ENCODE measurements at places on chromosomes 4 and X.

- DNase-seq, result no peak
These were observed 3.9 kb upstream of the FAM9C start for GRCh38 chrX:13048280-13048679.

DNA sequence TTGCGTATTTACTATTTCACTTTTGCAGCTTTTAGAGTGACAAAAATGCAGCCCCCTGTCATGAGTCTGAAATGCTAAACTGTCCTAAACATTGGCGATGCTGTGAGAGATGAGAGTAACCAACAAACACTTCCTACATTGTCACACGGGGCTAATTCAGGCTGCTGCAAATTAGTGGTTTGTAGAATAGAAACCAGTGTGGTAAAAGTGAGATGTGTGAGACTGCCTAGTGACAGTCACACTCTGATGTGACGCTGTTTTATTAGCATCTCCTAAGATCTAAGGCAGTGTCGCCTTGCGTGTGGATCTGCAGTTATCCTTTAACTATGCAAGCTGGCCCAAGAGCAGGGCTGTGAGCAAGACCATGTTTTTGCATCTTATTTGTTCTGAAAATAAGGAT, 800.2 kb upstream of the TENM3 start:
- no peak for DNase-seq

DNA sequence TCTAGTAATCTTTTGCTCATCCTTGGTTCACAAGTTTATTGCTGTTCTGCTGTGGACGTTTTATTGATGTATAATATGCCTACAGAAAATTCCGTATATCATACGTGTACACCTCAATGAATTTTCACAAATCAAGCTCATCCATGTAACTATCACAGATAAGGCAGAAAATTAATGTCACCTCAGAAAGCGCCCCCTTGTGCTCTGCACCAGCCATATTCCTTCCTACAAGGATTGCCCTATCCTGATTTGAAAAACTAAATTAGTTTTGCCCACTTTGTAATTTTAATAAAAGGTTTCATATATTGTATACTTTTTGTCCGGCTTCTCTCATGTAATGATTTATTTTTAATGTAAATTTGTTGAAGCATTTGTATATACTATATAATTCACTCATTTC, 390.8 kb downstream of the ADGRL3 start:
- no peak for DNase-seq

GRCh38 chr4:152382057-152382785, 153.7 kb downstream of the FBXW7 start:
- no peak for DNase-seq

GRCh38 chr4:3148926-3149325, 74.4 kb downstream of the HTT start:
- DNase-seq, result no peak

- DNase-seq, result no peak
These were observed 47.5 kb upstream of the GALNT7 start for GRCh38 chr4:173121076-173121561.

DNA sequence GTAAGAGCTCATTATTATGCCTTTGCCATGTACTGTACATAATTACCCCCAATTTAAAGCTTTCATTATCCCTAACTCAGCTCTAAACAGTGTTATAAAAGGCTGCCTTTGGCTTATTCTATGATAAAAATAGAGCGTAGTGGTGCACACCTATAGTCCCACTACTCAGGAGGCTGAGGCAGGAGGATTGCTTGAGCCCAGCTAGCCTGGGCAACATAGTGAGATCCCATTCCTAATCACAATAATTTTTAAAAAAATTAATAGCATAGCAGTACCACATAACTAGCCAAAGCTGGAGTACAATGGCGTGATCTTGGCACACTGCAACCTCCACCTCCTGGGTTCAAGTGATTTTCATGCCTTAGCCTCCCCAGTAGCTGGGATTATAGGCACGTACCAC, 112.4 kb downstream of the PDS5A start:
- DNase-seq, result no peak

DNA sequence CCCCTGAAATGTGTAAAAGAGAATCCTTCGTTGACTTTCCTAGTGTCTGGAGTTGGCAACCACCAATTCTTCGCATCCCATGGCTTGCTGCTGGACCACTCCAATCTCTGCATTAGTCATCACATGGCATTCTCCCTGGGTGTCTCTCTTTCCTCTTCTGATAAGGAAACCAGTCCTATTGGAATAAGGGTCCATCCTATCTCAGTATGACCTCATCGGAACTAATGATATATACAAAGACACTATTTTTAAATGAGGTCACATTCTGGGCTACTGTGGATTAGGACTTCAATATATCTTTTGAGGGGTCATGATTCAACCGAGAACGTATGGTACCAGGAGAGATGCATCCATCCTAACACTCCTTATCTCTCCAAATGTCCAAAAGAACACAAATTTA, 259.1 kb upstream of the CPEB2 start:
- no peak for DNase-seq

DNA sequence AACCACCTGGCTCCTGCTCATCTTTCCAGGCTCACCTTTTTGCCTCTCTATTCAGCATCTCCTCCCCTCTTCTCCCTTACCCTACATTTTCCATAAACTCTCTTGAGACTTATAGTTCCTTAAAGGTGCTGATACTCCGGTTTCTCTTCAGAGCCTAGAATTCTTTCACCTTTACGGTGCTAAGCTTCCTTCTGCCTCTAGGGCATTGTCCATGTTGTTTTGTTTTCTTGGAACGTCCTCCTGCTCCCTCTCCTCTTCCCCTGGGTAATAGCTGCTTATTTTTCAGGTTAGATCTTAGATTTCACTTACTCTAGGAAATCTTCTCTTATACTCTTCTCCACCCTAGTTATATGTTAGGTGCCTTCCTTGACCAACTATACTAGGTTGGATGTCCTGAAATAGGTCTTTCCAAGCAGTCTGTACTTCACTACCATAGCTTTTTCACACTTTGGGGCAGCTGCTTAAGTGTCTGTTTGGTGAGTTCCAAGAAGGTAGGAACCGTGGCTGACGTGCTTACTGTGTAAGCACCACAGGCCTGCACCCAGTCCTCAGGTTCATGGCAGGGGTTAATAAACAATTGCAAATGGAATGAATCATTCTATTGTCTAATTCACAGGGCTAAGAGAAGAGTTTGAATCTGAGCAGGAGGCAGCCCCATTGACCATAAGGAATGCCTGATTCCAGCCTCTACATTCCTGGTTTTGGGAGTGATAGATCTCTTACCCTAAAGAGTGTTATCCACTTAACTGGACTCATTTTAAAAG, 227.5 kb downstream of the MGST2 start:
- no peak for DNase-seq

- no peak for DNase-seq
These were observed 157.5 kb upstream of the SLC4A4 start for GRCh38 chr4:71181332-71181731.

DNA sequence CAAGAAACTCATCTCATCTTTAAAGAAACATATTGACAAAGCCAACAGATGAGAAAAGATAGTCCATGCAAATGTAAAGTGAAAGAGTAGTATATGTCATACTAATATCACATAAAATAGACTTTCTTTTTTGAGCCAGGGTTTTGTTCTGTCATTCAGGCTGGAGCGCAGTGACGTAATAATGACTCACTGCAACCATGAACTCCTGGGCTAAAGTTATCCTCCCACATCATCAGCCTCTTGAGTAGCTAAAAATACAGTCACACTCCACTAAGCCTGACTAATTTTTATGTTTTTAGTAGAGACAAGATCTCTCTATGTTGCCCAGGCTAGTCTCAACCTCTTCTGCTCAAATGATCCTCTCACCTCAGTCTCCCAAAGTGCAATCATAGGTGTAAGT, 51.8 kb upstream of the TRAM1L1 start:
- DNase-seq, result peak; percentile 13

DNA sequence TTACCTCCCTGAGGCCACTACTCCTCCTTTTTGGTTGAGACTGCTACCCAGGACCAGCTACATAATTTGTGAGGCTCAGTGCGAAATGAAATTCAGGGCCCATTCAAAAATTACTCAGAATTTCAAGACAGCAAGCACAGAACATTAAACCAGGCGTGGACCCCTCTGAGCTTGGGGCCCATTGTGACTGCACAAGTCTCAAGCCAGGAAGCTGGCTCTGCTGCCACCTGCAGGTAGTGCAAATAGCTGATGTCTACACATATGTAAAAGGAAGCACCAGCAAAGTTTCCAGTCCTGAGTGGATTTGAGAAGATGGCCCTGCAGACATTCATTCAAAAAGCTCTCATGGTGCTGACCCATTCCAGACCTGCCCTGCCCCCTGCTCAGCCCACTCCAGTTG, 213.4 kb upstream of the LNX1 start:
- DNase-seq, result no peak

DNA sequence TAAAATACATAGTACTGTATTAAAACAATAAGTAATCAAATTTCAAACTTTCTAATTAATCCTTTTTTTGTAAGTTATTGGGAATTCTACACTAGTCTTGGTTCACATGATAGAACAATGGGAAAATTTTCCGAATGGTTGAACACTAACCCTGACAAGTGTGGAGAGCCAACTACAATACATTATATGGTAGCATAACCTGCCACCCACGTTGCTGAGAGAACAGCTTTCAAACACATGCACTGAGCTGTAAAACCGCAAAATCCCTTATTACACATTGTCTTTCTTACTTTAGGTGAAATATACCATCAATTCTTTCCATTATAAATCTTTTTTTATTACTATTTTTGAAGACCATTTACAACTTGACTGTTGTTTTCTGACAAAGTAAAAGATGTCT, 54.7 kb downstream of the ANAPC10 start:
- no peak for DNase-seq

Measured in SIG-M5 (cell line).